ENCODE measurements at places on chromosomes 1 and 21.

DNA sequence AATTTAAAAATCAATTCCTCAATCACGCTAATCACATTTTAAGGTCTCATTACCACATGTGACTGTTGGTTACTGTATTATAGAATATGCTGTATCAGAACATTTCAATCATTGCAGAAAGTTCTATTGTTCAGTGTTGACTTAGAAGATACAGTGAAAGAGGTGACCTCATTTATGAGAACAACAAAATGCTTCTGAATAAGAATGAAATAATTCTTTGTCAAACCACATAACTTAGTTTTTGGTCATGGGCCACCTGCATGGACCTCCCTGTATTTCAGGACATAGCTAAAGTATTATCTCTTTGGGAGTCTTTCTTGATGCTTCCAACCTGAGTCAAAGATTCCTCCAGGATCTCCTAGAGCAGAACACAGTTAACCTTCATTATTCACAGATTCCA lies 22.3 kb downstream of the MFSD2A start:
- no peak for DNase-seq

- DNase-seq, result no peak
Observed at GRCh38 chr1:33709783-33710718, 153.8 kb upstream of the HMGB4 start.

DNA sequence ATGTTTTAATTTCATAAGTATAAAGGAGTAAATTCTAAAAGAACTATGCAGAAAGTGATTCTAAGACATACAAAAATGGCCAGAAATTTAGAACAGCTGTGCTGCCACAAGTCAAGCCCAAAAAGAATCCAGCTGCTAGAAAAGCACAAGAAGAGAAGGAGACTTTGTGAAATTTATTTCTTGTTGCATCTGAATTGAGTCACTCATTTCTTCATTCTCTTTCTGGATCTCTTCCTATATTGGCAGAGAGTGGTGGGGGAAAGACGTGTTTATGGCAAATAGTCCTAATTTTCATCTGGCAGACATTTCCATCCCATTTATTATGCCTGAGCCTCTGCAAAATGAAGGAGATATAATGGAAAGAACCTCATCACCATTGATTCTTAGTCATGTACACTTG lies 139.6 kb upstream of the CTTNBP2NL start:
- DNase-seq, result no peak

DNA sequence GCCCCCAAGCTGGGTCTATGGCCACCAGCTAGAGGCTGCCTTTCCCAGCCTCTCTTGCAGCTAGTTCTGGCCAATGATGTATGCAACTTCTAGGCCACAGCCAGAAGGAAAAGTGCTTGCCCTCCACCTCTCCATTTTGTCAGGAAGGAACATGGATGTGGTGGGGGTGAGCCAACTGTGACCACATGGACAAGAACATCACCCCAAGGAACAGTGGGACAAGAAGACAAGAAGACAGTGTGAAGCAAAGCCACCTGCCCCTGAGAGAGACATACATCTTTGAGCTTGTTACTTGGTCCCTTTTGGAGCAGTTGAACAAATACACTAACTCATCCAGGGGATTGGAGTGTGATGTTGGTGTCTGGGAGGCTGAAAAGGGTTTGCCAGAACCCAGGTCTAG lies 105.8 kb upstream of the EDN2 start:
- no peak for DNase-seq

GRCh38 chr21:35563885-35564451 lies 496.4 kb downstream of the SETD4 start:
- DNase-seq, result no peak

GRCh38 chr1:192588546-192588945 lies 13.0 kb downstream of the RGS1 start:
- no peak for DNase-seq

- DNase-seq, result no peak
Observed at GRCh38 chr21:40047211-40047610, 180.0 kb downstream of the PCP4 start.

- no peak for DNase-seq
Observed at GRCh38 chr21:39956586-39956985, 89.3 kb downstream of the PCP4 start.

- DNase-seq, result no peak
Observed at GRCh38 chr1:87072904-87073303, 158.5 kb downstream of the HS2ST1 start.

- DNase-seq, result no peak
Observed at GRCh38 chr1:43565600-43566360, 35.1 kb downstream of the PTPRF start.

GRCh38 chr1:95668165-95668564 lies 434.2 kb downstream of the RWDD3 start:
- no peak for DNase-seq

DNA sequence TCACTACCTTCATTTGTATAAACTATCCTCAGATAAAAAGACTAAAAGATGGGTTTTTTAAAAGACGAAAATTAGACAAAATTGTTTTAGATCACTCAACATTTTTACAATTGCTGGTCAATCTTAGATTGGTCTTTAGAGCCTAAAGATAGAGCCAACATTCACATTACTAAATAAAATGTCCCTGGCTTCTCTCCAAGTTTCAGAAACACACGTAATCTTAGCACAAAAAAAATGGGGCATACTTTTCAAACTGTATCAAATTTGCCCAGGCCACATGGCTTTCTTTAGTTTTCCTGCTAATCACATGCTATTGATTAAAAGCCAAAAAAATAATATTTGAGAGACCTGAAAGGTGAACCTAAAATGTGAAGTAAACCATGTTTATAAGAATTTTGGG lies 288.1 kb downstream of the DPYD start:
- no peak for DNase-seq

GRCh38 chr1:228325267-228325666 lies 81.4 kb downstream of the TRIM11 start:
- no peak for DNase-seq

DNA sequence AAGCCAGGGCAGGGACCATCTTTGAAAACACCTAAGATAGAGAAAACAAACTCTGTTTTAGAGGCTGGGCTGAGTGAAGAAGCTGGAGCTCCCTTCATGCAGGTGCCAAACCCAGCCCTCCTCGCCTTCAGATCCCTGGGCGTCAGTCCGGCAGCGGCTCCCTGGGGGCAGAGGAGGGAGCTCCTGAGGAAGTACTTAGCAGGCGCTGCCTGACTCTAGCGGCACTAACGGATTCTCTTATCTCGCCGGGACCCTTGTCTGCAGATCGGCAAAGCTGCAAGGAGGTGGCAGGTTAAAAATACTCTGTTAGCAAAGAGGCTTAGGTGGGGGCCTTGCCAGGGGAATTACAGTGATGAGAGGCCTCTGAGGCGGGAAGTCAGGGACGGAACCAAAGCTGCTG lies 79.6 kb downstream of the PLXNA2 start:
- DNase-seq, result no peak

GRCh38 chr1:112589766-112590165 lies 29.2 kb downstream of the ST7L start:
- DNase-seq, result no peak

DNA sequence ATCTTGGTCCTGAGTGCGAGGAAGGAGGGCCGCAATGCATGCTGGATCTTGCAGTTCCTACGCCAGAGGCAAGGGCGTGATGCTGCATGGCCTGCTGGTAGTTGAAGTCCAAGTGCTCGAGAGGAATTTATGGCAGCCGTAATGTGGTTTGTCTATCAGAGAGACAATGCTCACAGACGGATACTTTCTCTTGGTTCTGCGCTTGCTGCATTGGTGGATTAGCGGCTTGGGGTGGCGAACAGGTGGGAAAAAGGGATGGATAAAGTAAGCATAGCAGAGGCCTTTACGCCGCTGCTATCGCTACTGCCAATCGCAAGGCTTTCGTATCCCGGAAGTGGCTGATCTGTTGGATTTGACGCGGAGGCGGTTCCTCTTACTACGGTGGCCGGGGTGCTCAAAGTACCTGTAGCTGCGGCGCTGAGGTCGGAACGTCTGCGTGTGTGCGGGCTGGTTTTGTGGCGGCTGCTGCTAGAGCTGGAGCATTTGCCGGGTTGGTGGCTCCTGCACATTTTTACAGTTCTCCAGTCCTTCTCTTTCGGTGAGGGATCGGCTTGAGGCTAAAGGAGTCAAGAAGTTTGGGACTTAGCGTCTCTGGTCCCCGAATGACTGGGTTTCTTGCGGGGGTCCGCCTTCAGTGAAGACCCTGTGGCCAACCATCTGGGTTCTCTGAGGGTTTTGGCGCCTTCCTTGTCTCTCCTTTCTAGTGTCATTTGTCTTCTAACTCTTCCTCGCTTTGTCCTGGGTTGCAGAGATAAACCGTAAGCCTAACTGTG lies at the start of gene ATG4C:
Gene ATG4C (plus strand): TSS at position 397 of the 773 bp plus-strand sequence. CDS start 19,655 bp downstream, outside the sequence.
- DNase-seq, result peak; percentile 96

GRCh38 chr1:6601049-6601922 lies 1.4 kb downstream of the KLHL21 start:
- DNase-seq, result peak; percentile 91

GRCh38 chr1:199089393-199090122 lies 450.7 kb downstream of the PTPRC start:
- DNase-seq, result no peak

DNA sequence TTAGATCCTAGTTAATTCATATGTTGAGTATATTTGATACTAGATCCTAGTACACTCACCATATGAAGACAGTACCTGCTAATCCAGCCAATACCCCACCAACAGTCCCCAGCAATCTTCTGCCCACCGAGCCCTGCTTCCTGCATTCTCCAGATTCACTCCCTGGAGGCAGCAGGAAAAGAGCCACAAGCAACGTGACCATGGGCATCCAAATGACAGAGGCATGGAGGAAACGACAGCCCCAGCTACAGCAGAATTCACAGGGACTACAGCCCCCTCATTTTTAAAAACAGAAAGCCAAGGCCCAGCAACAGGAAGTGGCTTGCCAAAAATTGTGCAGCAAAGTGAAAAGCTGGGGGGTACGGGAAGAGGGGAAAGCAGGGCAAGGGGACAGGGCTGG lies 29.3 kb downstream of the ASTN1 start:
- no peak for DNase-seq

DNA sequence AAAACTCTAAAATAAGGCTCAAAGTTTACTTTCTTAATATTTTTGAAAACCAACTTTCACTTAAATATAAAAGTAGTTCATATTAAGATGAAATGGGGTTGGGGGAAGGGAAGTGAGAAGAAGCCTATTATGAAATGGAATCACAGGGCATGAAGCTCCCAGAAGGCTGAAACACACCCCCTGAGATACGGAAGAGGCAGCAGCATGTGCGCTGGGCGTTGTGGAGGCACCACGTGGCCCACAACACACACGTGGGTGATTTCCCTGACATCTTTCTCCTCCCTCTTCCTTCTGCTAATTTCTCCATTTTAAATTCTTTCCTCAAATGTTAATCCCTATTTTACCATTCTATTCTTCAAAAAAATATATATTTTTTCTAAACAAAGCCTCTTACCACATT lies 35.6 kb upstream of the SEC16B start:
- DNase-seq, result no peak

DNA sequence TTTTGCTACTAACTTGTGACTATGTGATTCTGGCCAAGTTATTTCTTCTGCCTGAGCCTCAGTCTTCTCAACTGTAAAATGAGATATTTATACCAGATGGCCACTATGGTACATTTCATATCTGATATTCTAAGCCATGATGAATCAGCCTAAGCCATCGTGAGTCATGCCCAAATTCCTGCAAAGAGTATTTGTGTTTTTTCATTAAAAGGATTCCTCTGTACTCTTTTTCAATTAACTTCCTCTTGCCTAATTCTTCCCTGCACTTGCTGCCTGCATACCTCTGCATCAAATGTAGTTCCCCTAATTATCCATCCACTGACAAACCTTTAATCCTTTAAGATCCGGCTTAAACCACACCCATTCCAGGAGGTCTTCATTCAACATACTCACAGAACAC lies 575.1 kb upstream of the BEND5 start:
- no peak for DNase-seq

- no peak for DNase-seq
Observed at GRCh38 chr1:182984621-182985020, 31.7 kb upstream of the SHCBP1L start.

DNA sequence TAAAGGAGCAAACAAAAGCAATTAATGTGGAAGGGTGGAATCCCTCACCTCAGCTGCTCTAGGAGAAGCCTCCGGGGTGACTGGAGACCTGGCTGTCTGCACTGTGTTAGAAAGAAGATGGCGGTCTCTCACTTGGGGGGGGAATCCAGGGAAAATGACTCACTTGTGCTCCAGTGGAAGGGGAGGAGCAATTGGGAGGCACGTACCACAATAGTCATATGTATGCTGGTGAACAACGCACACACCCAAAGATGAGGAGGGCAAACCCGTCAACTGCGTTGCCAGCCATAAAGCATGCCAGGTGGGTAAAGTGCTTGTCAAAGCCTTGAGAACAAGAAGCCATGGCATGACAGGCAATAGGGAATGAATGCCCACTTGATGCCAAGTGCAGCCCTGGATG lies 22.1 kb downstream of the PLEKHA6 start:
- no peak for DNase-seq

DNA sequence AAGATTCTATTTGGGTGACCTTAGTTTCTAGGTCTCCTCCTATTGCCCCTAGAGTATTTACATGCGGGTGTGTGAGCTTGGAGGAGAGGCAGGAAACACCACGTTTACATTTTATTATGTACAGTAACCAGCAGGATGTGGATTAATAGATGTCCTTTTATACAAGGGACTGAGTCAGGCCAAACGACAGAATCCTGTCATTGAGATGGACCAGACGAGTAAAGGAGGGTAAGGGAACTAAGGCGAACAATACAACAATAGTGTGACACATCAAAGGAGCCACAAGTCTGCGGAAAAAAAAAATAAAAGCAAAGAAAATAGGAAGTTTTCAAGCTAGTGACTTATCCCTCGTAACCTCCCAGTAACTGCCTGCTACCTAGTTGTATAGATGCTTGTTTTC lies 151.1 kb downstream of the GABPA start:
- DNase-seq, result no peak

GRCh38 chr1:198472997-198473396 lies 67.5 kb downstream of the ATP6V1G3 start:
- DNase-seq, result no peak

- DNase-seq, result no peak
Observed at GRCh38 chr1:84300501-84300900, 1.0 kb upstream of the SAMD13 start.

GRCh38 chr1:180262628-180263488 lies 32.8 kb downstream of the LHX4 start:
- no peak for DNase-seq

- DNase-seq, result peak; percentile 43
Observed at GRCh38 chr1:91883470-91883869, 2.5 kb downstream of the TGFBR3 start.

- DNase-seq, result no peak
Observed at GRCh38 chr1:58340185-58340584, 206.3 kb downstream of the OMA1 start.

DNA sequence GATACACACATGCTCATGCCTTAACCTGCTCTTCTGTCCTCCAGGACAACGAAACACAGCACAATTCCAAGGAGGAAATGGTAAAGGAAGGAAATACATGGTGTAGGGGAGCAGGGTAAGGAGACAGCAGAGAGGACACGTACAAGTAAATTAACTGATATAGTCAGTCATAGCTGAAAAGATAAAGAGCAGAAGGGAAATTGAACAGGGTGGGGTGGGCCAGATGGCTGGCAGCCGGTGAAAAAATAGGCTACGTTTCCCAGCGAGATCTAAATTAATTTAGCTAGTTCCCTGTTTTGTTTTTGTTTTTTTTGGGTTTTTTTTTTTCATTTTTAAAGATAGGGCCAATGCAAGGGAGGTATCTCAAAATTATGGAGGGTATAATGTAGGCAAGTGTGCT lies 109.2 kb downstream of the FAM78B start:
- no peak for DNase-seq

- DNase-seq, result no peak
Observed at GRCh38 chr1:150273311-150273710, 721 bp downstream of the C1orf54 start.
